ENCODE measurements at places on chromosomes 12 and 14. TPM values are rescaled to one million over a fixed set of nuclear protein-coding genes. Genes with fewer than 3 reads are reported as not detected.

The RERGL gene
- total RNA-seq, result 0.72 TPM

The ZCRB1 gene
- total RNA-seq, result 36.2 TPM

The NRL gene
- total RNA-seq, result 2.8 TPM

The LPAR5 gene
- total RNA-seq, result 2.5 TPM

The CIROP gene
- not detected for total RNA-seq

The BDKRB1 gene
- not detected for total RNA-seq

The FLRT2 gene
- total RNA-seq, result 13.3 TPM

The APOF gene
- total RNA-seq, result not detected

The NOC4L gene
- total RNA-seq, result 16.5 TPM

The DPY19L2 gene
- 2.3 TPM for total RNA-seq

The GLT8D2 gene
- 9.1 TPM for total RNA-seq

The CHST11 gene
- total RNA-seq, result 56.6 TPM

The MSRB3 gene
- 61.3 TPM for total RNA-seq

The ALX1 gene
- total RNA-seq, result not detected

The FAIM2 gene
- total RNA-seq, result 1.2 TPM

The CLEC2B gene
- 24.6 TPM for total RNA-seq

The SLC6A12 gene
- total RNA-seq, result 11.1 TPM

The KLRK1 gene
- total RNA-seq, result 8.1 TPM

The ST8SIA1 gene
- 8.5 TPM for total RNA-seq

The CCDC196 gene
- not detected for total RNA-seq

The COQ5 gene
- 19.6 TPM for total RNA-seq

The ADAMTS20 gene
- total RNA-seq, result not detected

The OAS3 gene
- 47.4 TPM for total RNA-seq

The CLEC9A gene
- total RNA-seq, result 0.43 TPM

The LRFN5 gene
- total RNA-seq, result 1.0 TPM

The RBP5 gene
- 7.1 TPM for total RNA-seq

The TTC8 gene
- 11.5 TPM for total RNA-seq

The EAPP gene
- 26.9 TPM for total RNA-seq

The BIN2 gene
- total RNA-seq, result 26.1 TPM

The TAMALIN gene
- total RNA-seq, result 199 TPM

The KICS2 gene
- 5.4 TPM for total RNA-seq

The TROAP gene
- total RNA-seq, result 0.96 TPM

The SERPINA1 gene
- 1,017 TPM for total RNA-seq

The SMCO2 gene
- 0.38 TPM for total RNA-seq
